Upper lobe of left lung (tissue), 6 donors: ENCODE measurements at places on chromosomes 11 and 22. TPM values are rescaled to one million over a fixed set of nuclear protein-coding genes. Genes with fewer than 3 reads are reported as not detected.
A peak's percentile ranks its signal among the peaks of the same experiment; 100 is the strongest.

SLC17A6 gene
- total RNA-seq = not detected

GNAZ gene
- 7.3 TPM for total RNA-seq

ANGPTL5 gene
- total RNA-seq = 0.49 TPM

- no peak for DNase-seq
Observed at GRCh38 chr11:27868709-27869108, 168.5 kb upstream of the BDNF start.

DNA sequence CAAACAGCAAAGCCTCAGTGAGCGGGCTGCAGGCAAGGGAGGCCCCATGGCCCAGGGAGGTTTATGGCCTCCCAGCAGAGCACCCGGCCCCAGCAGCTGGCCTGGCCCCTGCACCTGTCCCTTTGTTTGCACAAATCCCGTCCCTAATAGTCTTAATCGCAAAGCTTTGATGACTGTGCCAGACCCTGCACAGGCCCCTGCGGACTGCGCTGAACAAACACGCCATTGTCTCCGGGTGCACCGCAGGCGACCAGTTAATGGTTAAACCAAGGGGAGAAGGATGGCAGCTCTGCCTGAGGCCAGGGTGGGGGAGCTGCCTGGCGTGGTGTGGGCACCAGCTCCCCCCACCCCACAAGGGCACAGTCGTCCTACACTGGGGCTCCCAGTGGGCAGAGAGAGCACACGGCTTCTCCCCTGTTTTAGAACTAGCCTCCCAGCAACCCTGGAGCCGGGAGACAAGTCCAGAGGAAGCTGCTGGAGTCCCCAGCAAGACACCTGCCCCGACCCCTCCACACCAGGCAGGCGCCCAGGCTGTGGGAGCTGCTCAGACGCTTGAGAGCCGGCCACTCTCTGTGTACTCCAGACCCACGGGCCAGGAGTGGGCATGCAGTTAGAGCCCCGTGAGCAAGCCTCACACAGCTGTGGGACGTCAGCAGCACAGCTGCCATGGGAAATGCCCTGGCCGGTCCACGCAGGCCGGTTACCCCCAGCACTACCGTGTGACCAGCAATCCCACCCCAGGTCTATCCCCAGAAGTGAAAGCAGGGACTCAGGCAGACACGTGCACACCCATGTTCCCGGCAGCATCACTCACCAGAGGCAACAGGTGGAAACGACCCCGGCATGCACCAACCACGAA is 39.7 kb upstream of the TH start:
- DNase-seq = peak; percentile 10

GRCh38 chr11:85759915-85760314 is 51.0 kb downstream of the SYTL2 start:
- DNase-seq = no peak

GRCh38 chr11:100855466-100856067 is 168.5 kb downstream of the ARHGAP42 start:
- no peak for DNase-seq

DNA sequence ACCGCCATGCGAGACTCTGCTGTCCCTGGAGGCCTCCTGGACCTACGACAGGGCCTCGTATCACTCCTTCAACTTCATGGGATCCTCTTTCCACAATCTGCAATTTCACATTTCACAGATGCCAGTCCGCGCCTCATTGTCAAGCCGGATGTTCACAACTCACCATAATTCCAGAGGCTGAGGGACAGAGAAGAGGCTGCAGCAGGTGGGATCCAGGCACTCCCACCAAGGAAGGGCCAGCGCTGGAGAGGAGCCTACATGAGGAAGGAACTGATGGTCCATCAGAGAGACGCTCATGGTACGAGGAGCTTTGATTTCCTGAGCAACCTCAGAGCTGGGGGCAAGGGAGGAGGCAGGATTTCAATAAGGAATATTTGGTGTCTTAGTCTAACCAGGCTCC is 495.0 kb downstream of the BRD1 start:
- DNase-seq = no peak

DNA sequence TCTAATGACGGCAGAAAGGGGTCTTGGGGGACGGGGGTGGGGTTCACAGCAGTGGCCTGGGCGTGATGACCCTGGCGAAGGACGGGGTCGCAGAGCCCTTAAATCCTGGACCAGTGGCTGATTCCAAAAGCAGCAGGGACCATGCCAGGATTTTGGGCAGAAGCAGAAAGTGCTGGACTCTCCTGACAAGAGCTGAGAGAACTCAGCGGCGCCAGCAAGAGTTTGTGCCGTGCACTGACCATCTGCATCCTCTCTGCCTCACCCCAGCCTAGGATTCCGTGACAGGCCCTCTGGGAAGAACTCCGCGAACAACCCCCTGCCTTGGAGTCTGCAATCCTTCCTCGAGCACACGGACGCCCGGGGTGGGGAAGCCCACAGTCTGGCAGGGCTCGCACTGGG is 644 bp upstream of the NDUFV1 start:
- DNase-seq = no peak

DNA sequence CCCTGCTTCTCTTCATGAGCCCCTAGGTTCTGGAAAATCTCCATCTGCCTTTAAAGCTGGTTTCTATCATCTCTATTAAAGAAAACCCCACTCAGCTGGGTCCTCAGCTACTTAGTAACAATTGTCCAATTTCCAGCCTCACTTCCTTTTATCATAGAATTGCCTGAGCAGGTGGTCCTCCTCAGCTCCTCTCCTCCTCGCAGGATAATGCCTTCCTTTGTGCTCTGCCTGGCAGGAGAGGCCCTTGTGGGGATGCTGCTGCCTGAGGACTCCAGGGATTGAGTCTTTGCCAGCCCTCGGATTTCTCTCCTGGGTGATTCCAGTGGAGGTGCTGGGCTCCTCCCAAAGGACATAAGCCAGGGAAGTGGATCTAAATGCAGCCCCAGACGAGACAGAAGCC is 448.3 kb downstream of the INSC start:
- no peak for DNase-seq

DNA sequence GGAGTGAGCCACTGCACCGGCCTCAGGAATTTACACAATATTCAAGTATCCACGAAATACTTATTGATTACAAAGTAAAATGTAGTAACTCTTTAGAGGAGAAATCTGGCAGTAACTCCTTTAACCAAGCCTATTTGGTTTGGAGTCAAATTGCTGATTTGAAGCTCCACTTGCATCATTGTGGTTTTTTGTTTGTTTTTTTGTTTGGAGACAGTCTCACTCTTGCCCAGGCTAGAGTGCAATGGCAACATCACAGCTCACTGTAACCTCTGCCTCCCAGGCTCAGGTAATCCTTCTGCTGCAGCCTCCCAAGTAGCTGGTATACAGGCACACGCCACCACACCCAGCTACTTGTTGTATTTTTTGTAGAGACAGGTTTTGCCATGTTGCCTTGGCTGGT is 6.4 kb upstream of the QSER1 start:
- no peak for DNase-seq

- DNase-seq = no peak
Observed at GRCh38 chr11:56700242-56700913, 1.5 kb downstream of the OR9G1 start.
